ENCODE measurements at places on chromosomes 4 and X.

DNA sequence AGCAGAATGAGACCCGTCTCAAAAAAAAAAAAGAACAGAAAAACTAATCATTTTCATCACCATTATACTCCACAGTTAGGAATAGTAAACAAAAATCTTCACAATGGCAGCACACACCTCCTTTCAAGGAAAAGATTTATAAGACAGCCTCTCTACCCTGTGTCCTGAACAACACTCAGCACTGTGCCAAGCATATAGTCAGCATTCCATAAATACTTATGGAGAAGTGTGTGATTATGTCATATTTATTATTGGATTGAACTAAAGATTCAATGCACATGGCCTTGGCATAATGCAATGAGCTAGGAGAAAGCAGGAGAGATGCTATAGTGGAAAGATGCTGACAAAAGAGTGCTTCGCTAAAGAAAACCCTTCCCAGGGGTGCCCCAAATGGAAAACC is 52.6 kb downstream of the FAM114A1 start:
- DNase-seq: no peak

GRCh38 chr4:3385711-3386420 is 55.9 kb upstream of the HGFAC start:
- no peak for DNase-seq

GRCh38 chrX:107205770-107206696 is at the start of the genes DNAAF6 and NUP62CL:
Gene DNAAF6, plus strand, starts transcription at chrX:107206611. Its CDS starts 6,265 bp downstream, at chrX:107212876.
Gene NUP62CL, minus strand, starts transcription at chrX:107206433. Its CDS starts 31,287 bp downstream, at chrX:107175146.
- peak; percentile 77 for DNase-seq

GRCh38 chrX:110401135-110401534 is 42.5 kb downstream of the RTL9 start:
- DNase-seq: no peak

DNA sequence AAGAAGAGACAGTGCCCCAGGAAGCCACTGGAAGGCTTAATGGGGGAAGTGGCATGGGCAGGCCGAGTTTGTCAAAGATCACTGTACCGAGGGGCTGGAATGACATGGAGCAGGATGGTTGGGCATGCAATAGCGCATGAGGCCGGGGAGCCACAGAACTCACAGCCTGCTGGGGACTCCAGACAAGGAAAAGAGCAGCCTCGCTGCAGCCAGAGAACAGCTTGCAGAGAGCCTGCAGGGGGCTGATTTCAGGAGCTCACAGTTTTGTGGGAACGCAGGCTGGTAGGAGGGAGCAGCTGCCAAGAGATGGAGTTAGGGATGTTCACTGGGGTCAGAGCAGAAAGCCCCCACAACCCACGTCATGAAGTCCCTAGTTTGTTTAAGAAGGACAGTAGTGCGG is 45.4 kb downstream of the STOX2 start:
- no peak for DNase-seq

- DNase-seq: no peak
Measured at GRCh38 chr4:128358913-128359279, 71.3 kb upstream of the PGRMC2 start.

DNA sequence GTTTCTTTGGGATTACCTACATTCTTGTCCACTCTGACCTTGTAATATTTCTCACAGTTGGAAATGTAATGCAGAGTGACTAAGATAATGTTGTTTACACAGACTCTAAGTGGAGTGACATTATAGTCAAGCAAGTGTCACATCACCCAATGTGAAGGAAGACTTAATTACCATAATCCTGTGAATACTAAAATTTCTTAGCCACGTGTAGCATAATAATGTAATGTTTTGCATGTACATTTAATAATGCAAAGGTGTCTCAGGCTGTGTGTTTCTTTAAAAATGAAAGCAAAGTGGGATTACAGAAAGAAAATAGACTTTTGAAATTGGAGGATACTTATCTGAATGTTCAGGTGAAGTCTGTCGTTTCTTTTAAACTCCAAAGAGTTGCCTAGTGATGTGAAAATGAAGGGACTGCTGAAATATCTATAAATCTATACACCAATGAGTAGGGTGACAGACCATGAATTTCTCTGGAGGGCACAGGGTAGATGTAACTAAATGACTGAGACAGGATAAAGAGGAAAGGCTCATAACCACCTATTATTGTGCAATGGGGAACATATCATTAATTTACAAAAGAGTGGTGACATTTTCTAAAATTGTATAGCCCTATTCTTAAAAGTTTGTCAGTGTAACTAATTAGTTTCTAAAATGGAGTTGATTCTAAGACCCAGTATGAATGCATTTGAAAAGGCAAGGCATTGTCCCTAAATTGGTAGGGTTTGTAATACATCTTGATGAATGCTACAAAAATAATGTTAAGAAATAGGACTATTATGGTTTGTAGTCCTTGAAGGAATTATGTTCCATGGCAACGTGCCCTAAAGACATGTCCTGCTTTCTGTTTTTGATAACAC is 235.7 kb downstream of the DACH2 start:
- no peak for DNase-seq

GRCh38 chr4:156293657-156294297 is 340.1 kb upstream of the CTSO start:
- no peak for DNase-seq

- peak; percentile 6 for DNase-seq
Measured at GRCh38 chr4:69910016-69910782, 20.7 kb upstream of the CSN1S1 start.

Data from activated CD4-positive, alpha-beta T cell treated with anti-CD3 and anti-CD28 coated beads, Interleukin-2, Interleukin-4, amounts not matched to agents 100 ng/mL and 50 ng/mL, durations not matched to agents 16 hours and 8 hours (primary cell).